Osteoblast (primary cell): ENCODE measurements at places on chromosomes 1 and 21. TPM values are rescaled to one million over a fixed set of nuclear protein-coding genes. Genes with fewer than 3 reads are reported as not detected.

DNA sequence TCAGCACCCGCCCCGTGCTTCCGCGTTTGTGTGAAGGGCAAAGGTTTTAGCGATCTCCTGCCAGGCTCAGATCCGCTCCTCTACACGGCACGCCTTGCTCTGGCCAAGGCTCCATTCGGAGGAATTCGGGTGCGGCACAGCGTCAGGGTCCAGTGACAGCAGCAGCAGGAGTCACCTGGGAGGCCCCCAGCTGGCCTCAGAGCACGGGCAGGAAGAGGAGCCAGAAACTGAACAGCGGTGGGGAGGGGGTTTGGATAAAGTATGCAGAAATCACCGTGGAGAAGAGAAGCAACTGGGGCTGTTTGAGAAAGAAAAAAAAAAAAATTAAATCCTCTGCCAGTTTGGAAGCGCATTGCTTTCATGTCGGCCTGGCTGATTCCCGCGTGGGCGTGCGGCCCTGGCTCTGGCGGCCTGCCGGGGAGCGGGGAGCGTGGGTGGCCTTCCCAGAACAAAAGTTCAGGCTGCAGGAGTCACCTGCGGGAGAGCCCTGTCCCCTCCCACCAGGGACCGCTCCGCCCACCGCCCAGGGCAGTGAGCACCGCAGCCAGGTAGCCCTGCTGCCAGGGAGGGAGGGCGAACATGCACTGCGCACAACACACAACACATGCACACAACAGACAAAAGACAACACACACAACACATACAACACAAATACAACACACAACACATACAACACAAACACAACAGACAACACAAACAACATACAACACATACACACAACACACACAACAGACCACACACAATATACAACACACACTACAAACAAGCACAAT, 107.6 kb downstream of the ETS2 start:
- peak; percentile 81 for DNase-seq

Gene SORT1
- total RNA-seq: 45.1 and 48.5 TPM in 2 replicates

DNA sequence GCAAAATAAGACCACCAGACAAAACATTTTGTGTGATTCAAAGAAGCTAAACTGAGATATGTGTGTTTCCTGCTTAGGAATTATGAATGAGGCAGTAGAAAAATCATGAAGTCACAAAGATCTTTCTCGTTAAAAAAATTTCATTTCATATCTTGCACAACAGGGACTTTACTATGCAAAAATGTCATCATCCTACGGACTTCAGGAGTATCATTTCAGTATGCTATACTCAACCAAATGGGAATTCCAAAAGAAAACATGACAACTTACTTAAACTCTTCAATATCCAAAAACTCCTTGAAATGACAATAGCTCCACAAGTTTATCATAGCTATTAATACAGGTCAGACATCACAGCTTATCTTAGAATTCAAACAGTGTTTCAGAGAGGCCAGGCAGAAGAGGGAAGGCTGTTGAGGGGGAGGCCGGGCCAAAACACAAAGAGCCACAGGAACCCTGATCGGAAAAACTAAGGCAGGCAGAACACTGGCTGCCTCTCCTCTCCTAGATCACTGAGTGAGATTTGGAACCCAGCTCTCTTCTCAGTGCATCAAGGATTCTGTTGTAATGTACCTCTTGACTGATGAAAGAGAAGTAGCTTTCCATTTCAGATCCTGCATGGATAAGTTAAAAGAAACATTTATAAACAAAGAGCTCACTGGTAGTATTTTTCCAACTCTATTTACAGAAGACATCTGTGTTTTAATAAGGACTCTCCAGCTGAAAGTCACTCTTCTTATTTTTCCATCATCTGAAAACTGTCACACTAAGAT, 66.9 kb downstream of the TESK2 start:
- peak; percentile 5 for DNase-seq

- no peak for DNase-seq
Observed at GRCh38 chr1:17355898-17356297, 16.1 kb upstream of the PADI6 start.

Gene MPZ
- total RNA-seq: 0.88 and 2.2 TPM in 2 replicates

DNA sequence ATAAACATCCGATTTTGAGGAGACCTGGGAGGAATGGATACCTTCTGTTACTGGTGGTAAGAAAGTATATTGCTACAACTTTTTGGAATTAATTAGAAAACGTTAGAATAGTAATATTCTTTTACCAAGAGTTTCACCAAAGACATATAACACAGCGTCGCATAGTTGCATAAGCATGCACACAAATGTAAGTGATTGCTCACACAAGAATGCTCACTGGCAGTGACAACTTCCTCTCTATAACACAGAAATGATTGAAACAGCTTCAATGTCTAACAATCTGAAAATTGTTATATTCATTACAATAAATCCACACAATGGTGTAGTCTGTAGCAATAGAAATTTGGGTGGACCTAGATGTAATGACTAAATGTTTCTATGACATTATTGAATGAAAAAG, 998.6 kb downstream of the TTLL7 start:
- peak; percentile 1 for DNase-seq

Gene SELL
- under 0.01 TPM in 2 replicates for total RNA-seq

DNA sequence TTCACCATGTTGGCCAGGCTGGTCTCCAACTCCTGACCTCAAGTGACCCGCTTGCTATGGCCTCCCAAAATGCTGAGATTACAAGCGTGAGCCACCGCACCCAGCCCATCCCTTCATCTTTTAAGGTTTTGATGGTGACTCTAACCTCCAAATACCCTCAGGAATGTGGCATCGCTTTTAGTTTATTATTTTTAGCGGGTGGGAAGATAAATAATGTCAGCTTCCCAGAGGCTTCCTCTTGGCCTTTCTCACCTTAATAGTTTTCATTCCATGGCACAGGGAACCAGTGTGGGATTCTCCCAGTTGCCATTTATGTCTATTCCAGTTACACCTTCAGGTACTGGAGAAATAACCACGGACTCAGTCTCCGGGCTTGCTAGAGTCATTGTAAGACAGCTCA, 92.1 kb upstream of the LRRN2 start:
- no peak for DNase-seq

DNA sequence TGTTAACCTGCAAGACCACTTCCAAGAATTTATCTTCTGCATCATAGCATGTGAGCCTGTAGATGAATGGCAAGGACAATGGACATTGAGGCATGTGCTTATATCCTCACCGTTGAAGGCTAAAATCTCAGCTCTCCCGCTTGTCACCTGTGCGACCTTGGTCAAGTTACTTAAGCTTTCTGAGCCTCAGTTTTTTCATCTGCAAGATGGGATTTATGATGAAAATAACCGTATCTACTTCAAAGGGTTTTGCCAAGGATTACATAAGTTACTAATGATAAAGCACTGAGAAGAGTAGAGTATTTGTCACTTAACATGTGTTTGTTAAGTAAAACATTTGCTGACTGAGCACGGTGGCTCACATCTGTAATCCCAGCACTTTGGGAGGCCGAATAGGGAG, 14.9 kb downstream of the RAP1GAP start:
- DNase-seq: peak; percentile 59

DNA sequence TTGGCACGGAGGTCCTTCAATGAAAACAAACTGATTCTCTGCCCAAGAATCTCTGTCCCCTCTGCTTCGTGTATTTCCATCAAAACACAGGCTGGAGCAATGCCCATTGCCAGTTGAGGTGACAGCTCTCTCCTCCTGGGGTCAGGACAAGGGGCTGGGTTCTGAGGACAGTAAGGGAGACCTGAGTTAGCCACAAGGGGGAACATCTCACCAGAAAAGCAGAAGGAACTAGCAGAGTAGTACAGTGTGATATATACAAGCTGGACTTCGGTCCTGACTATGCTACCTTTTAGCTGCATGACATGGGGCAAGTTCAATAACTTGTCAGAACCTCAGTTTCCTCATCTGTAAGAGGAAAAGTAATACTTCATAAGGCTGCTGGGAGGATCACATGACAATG, 50.3 kb downstream of the SYT2 start:
- no peak for DNase-seq

Gene PTTG1IP
- 413 and 480 TPM in 2 replicates for total RNA-seq

DNA sequence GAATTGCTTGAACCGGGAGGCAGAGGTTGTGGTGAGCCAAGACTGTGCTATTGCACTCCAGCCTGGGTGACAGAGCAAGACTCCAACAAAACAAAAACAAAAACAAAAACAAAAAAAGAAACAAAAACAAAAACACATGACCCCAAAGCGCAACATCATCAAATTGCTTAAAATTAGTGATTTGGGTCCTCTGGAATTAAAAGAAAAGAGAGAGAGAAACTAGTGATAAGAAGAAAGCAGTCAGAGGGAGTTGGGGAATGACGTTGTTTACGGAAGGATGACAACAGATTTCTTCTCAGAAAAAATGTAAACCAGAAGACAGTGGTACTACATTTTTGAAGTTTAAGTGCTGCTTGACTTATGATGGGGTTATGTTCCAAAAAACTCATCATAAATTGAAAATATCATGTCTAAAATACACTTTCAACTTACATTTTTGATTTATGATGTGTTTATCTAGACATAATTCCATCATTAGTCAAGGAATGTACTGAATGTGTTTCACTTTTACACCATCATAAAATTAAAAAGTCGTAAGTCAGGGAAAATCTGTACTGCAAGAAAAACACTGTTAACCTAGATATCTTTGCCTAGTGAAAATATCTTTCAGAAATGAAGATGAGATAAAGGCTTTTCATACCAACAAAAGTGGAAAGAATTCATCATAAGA, 88.0 kb downstream of the MT1HL1 start:
- no peak for DNase-seq

Gene ELK4
- total RNA-seq: 27.1 and 30.4 TPM in 2 replicates

GRCh38 chr1:75014250-75014649, 119.9 kb upstream of the LHX8 start:
- DNase-seq: no peak

Gene RAB3B
- total RNA-seq: 14.5 and 21.2 TPM in 2 replicates

Gene GRHL3
- total RNA-seq: not detected in 2 replicates

GRCh38 chr21:32173121-32173724, 105.6 kb downstream of the MIS18A start:
- no peak for DNase-seq

GRCh38 chr21:42784276-42784675, 95.1 kb downstream of the WDR4 start:
- peak; percentile 65 for DNase-seq

- no peak for DNase-seq
Observed at GRCh38 chr1:115493834-115494233, 147.9 kb upstream of the VANGL1 start.

Gene OR2T29
- not detected in 2 replicates for total RNA-seq

DNA sequence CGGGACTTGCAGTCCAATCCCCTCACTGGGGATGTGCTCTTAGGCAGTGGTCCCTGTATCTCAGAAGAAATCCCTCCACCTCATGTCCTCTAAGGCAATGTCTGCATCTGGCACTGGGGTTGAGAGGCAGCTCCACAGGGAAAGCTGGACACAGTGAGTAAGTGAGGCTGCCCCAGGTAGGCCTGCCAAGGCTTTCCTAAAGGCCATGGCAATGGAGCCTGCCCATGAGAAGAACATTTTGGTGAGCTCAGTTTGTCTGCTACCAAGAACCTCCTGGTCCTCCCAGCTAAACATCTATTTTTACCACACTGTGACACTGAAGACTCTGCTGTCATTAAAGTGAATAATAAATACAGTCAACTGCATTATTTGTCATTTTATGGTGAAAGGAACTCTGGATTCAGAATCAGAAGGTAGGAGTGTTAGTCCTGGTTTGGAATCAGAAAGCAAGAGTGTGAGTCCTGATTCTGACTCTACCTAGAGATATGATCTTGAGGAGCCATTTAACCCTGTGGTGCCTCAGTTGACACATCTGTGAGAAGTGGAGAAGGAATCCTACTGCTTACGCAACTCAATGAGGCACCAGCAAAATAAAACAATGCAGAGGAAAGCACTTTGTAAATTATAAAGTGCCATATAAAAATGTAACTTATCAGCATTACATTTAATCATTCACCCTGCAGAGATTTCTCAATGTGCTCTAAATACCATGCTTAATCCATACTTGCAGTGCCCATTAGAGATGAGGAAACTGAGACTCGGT, 41.0 kb downstream of the TBX15 start:
- no peak for DNase-seq

Gene FCRL6
- not detected in 2 replicates for total RNA-seq

DNA sequence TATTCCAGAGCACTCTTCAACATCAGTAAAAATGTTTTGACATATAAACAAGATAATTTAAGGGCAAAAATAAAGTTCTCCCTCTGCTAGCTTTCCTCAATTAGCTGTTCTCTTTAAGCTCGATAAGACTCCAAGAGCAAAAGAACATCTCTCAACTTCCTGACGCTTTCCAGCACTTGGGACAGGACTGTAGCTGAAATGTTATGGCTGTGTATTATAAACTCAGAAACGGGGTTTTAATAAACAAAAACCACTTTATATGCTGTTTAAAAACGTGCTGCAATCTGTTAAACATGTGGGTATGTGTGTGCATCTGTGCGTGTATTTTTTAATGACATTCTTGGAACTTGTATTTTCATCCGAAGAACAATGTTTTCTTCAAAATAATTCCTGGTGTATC, 71.5 kb upstream of the RGS2 start:
- no peak for DNase-seq

- no peak for DNase-seq
Observed at GRCh38 chr1:208071435-208072031, 160.6 kb upstream of the CD34 start.

DNA sequence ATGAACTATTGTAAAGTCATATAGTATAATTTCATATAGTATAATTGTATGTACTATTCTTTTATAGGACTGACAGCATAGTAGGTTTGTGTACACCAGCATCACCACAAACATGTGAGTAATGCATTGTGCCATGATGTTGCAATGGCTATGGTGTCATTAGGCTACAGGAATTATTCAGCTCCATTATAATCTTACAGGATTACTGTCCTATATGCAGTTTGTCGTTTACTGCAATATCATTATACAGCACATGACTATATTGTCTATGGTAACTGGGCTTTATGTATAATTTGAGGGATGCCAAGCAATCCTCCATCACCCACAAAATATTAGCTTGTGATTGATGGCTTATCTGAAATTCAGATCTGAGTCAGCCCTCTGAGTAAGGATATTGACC, 54.2 kb upstream of the PBX1 start:
- DNase-seq: no peak

DNA sequence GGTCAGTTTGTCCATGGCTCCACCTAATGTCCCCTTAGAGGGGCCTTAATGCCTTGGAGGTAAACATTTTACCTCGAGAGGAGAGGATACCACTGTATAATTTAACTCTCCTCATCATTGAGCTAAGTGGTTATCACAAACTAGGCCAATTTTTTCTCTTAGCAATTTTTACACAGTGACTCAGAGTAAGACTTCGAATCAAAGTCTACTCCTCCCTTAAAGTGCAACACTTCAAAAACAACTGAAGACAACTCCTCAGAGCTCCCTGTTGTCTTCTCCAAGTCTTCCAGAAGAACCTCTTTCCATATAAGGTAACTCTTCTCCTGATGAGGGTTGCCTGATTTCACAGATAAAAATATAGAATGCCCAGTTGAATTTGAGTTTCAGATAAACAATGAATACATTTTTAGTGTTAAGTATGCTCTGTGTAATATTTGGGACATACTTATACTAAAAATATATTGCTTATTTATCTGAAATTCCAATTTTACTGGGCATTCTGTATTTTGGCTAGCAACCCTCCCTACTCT, 4.9 kb upstream of the PTGFRN start:
- no peak for DNase-seq
